ENCODE measurements at places on chromosomes 11 and 22.

GRCh38 chr11:128767591-128768001 is 73.7 kb downstream of the FLI1 start:
- DNase-seq: no peak

DNA sequence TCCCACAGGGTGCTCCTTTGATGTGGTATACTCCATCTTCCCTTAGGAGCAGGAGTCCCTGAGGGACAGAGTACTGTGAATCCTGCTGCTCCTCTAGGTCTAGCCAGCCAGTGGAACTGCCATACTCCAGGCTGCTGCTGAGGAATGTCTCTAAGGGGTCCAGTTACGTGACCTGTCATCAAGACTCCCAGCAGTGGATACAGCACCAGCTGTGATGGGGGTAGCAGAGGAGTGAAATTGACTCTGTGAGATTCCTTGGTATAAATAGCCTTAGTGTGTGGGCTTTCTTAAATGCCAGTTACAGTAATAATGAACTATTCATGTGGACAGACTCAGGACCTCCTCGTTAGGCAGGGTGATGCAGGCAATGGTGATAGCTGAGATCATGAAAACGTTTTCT is 140.4 kb upstream of the LUZP2 start:
- no peak for DNase-seq

GRCh38 chr22:43733138-43733537 is 79.0 kb downstream of the EFCAB6 start:
- no peak for DNase-seq

- no peak for DNase-seq
Measured at GRCh38 chr11:109745996-109746625, 324.1 kb downstream of the C11orf87 start.

- DNase-seq: no peak
Measured at GRCh38 chr11:17722000-17722643, 2.8 kb downstream of the MYOD1 start.

DNA sequence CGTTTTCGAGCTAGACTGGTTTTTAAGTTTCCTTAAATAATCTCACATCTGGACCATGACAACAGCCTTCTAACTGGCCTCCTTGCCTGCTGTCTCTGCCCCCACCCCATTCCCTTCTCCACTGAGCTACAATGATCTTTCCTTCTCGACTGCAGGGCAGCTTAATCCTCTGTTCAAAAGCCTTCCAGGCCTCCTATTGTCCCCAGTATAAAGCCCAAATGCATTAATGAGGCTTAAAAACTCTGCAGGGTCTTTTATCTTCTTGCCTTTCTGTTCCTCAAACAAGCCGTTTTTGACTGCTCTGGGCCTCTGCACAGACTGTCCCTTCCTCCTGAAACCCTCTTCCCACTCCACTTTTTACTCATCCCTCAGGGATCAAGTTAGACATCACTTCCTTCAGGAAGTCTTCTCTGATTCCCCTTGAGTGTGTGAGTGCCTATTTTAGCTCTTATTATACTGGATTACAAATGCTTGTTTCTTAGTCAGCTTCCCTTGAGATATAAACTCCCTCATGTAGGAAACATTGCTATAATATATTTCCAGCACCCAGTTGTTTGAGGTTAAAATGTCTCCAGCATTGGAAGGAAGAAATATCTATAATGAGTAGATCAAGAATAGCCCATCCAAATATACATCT is 23.6 kb upstream of the PAMR1 start:
- no peak for DNase-seq

- no peak for DNase-seq
Measured at GRCh38 chr11:111793863-111794262, 27.7 kb upstream of the PPP2R1B start.

DNA sequence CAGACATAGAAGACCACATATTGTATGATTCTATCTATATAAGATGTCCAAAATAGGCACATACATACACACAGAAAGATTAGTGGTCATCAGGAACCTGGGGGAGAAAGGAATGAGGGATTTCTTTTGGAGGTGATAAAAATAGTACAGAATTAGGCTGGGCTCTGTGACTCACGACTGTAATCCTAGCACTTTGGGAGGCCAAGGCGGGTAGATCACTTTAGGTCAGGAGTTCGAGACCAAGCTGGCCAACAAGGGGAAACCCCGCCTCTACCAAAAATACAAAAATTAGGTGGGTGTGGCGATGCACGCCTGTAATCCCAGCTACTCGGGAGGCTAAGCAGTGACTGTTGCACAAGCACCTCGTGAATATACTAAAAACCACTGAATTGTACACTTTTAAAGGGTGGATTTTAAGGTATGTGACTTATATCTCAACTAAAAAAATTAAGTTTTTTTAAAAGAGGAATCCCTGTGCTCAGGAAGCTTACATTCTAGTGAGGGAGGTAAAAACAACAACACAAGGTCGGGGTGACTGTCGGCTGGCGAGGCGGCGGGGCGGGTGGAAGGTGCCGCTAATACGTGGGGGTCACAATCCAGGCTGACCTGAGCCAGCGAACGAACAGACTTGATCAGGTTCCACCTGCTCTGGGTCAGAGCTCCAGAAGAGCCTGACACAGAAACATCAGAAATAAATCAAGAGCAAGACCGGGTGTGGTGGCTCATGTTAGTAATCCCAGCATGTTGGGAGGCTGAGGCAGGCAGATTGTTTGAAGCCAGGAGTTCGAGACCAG is 25.3 kb upstream of the TESMIN start:
- no peak for DNase-seq

- DNase-seq: no peak
Measured at GRCh38 chr11:77187111-77187750, 59.2 kb downstream of the MYO7A start.

GRCh38 chr11:106076171-106076918 is 802 bp downstream of the KBTBD3 start:
- DNase-seq: no peak

DNA sequence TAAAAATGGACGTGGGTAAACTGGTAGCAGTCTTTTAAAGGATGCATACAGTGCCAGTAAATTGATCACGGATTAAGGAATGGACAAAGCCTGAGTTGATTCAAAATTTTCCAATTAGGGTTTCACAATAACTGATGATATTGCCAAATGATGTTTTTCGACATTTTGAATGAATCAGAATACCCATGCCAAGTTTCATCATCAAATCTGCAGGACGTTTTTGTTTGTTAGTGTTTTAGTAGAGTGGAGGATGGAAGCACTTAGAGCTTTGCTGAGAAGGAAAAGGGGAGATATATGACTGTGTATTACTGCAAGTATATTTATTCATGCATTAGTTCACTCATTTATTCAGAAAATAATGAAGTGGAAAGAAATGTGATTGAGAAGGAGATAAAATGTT is 78.3 kb downstream of the SLC17A6 start:
- DNase-seq: no peak

GRCh38 chr11:133048270-133048669 is 484.0 kb downstream of the OPCML start:
- DNase-seq: no peak

- no peak for DNase-seq
Measured at GRCh38 chr11:15045891-15046290, 27.5 kb upstream of the CALCB start.

GRCh38 chr22:30881361-30882183 is 87.0 kb downstream of the MORC2 start:
- no peak for DNase-seq

- DNase-seq: no peak
Measured at GRCh38 chr11:125180413-125181305, 16.1 kb downstream of the PKNOX2 start.

DNA sequence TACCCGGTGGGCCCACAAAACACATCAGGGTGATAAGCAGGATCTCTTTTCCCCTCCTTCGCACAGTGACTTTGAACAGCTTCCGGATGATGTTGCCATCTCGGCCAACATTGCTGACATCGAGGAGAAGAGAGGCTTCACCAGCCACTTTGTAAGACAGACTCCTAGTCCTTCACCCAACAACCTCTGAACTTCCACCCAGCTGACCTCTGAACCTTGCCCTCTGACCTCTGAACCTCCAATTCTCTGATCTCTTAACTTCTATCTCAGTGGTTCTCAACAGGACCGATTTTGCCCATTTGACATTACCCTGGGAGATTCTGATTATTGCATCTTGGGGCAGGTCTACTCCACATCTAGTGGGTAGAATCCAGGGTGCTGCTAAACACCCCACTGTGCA is 3.2 kb downstream of the NCF4 start:
- no peak for DNase-seq

DNA sequence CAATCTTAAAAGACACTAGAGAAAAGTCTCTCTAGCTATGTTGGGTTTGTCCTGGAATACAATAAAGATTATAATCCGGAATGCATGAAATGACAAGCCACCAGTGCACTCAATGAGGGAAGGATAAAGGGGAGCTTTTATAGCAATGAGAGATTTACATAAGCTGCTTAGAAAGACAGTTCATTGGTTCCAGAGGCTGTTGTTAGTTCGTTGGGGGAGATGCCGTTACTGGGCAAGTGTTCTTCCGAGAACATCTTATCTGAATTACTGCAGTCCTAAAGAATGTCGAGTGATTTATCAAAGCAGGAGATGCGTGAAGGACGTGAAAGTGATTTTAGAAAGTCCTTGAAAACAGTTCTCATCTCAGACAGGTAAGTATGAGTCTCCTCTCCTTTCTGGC is 33.6 kb downstream of the SYN3 start:
- DNase-seq: no peak

GRCh38 chr22:42993651-42994275 is 21.2 kb downstream of the PACSIN2 start:
- DNase-seq: no peak

DNA sequence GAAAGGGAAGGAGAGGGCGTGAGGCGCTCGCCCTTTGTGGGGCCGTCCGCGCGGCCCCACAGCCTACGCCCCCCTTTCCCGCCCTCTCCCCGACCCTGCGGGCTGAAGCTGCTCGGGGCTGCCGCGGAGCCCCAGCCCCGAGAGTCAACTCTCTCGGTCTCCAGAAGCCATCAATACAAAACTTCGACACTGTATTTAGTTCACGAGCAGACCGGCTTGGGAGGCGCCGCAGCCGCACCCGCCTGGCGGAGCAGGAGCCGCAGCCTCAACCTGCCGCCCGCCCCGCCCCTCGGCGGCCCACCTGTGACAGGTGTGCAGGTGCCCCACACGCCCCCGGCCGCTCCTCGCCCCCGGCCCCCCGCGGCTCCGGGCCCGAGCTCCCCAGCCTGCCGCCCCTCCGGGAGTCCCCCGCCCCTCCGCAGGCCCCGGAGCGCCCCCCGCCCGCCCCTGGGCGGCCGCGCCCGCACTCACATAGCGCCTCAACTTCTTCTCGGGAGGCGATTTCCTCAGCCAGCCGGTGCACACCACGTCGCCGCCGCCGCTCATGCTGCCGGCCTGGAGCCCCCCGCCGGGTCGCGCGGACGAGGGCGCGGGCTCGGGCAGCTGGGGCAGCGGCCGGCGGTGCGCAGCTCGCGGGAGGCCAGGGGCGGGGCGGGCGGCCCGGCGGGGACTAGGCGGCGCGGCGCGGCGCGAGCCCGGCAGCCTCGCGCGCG is at the start of gene GAB2:
Gene GAB2, minus strand, starts transcription at position 646 of the 713 bp plus-strand sequence. Its CDS starts 100 bp downstream, at position 546.
- DNase-seq: no peak

DNA sequence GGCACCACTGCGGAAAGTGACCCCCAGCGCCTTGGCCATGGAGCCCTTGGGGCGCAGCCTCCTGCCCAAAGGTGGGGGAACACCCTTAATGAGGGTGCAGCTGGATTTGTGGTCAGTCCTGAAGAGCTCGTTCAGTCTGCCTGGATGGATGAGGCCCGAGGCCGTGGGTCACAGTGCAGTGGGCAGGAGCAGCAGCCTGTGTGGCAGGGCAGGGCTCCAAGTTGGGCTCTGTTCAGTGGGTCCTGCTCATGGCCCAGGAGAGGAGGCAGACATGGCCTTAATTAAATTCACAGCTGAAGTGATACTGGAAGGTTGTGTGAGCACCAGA is 33.3 kb downstream of the FAM83F start:
- no peak for DNase-seq

DNA sequence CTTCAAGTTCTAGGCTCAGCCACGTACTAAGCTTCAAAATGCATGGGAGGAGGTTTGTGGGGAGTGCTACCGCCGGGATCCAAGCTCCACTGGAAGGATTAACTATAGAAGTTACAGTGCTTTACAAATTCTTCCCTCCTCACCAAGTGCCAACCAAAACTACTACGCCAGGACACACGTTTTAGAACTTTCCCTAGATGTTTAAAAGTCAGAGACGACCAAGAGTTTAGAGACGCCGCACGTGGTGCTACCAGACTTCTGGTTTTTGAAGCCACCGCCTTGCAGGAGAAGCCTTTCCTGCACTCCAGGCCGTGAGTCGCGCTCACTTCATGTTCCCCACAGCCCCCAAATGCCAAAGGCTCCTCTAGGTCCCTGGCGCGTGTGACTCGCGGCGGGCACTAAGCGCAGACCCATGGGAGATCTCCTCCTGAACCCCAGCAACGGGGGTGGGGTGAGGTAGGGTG is 734 bp downstream of the SNU13 start:
- no peak for DNase-seq

DNA sequence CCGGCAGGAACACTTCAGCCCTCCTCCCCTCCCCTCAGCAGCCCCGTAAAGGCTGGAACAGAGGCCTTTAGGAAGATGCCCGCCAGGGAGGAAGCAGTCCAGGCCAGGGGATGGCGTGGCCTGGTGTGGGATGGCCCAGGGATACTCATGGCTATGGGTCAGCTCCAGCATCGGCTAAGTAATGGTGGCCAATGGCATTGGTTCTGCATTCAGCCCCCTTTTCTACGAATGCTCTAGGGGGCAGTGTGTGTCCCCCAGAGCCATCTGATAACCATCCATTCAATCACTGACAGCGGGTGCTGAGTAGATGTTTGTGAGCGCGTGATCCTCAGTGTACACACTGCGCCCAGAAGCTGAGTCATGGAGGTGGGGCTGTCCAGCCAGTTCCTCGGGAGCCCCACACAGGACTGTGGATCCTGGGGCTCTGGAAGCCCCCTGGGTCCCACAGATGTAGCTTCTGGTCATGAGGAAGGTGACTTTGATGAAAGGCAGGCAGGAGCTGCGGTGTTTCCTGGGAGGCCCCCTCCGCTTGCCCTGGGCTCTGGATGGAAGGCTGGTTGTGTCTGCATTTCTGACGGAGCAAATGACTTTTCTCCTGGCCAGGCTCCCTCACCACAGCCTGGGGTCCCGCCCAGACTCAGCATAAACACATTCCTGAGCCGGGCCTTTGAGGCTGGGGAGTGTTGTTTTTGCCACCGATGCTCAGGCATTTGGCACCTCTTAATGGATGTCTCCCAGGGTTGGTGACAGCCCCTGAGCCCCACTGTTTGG is 46.5 kb downstream of the FBLN1 start:
- DNase-seq: no peak

DNA sequence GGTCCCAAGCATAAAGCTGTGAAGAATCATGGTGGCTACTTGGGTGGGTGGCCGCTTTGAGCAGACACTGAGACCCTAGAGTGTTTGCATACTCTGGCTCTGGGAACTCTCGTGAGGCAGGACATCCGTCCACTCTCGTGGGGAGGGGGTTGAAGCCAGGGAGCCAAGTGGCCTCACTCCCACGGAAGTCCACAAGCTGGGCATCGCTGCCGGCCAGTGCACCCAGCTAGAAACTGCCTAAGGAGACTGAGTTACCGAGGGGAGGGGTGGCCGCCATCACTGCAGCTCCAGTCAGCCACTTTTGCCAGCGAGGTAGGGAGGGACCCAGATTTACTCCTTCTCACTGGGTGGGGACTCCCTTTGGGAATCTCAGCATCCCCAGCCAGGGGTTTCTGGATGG is 20.5 kb downstream of the MRGPRX2 start:
- no peak for DNase-seq
